Right ventricle myocardium inferior (tissue), 1 donor: ENCODE measurements at places on chromosomes 5 and 9. TPM values are rescaled to one million over a fixed set of nuclear protein-coding genes. Genes with fewer than 3 reads are reported as not detected.

GRCh38 chr5:36494841-36495601 lies 111.4 kb upstream of the SLC1A3 start:
- DNase-seq, result no peak

GRCh38 chr9:21995666-21996398 lies 1.2 kb downstream of the CDKN2B-AS1 start:
- DNase-seq, result peak; percentile 74

The PTPRD gene
- 13.3 TPM for total RNA-seq

The SLC25A2 gene
- not detected for total RNA-seq

GRCh38 chr9:119181561-119181960 lies 187.7 kb downstream of the BRINP1 start:
- no peak for DNase-seq

The NDUFS4 gene
- total RNA-seq, result 224 TPM

- DNase-seq, result no peak
Observed at GRCh38 chr9:17057729-17058128, 77.1 kb upstream of the CNTLN start.

DNA sequence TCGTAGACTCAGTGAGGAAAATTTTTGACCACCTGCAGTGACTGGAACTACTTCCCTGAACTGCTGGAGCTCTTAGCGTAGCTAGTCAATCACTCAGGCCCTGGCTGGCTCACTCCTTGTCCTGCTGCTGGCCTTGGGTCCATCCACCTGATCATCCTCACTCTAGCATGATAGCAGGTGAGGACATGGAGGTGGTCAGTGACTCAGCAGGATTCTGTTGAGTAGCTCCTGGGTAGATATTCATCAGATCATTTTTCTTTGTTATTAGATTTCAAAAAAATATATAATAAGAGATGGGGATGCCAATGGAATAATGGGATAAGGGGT lies 25.0 kb upstream of the SEMA4D start:
- no peak for DNase-seq

- peak; percentile 53 for DNase-seq
Observed at GRCh38 chr5:392431-392988, 50.5 kb upstream of the EXOC3 start.

The OR1J2 gene
- total RNA-seq, result not detected

The WDR38 gene
- not detected for total RNA-seq

DNA sequence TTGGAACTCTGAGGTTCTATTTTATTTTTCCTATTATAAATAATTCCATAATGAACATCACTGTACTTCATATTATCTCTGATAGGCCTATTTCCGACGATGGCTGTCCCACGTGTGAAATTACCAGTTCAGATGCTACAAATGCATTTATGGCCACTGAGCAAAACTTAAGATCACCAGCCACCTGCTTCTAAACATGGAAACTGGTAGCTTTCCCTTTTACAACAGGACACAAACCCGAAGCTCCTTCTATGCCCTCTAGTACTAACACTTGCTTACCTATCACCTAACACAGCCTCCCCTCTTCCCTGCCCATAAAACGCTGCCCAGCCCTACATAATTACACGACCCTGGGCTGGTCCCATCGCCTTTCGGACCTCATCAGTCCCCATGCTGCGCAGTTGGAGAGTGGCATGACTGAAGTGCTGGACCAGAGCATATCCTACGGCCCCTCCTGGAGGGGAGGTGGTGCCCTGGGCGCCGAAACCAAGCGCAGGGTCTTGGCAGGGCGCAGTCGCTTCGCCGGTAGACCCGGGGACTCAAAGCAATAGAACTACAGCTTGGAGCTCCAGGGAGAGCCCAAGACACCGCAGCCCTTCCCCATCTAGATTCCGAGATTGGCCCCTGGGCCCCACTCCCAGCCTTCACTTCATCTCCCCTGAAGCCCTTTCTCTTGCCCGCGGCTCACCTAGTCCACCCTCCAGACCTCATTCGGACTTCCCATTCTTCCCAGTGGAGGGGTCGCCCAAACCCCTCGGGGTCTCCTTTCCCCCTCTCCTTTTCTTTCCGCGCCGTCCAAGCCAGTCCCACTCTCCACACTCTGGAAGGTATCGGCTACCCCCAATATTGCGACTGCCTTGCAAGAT lies 1.0 kb upstream of the SAP30L start:
- no peak for DNase-seq

DNA sequence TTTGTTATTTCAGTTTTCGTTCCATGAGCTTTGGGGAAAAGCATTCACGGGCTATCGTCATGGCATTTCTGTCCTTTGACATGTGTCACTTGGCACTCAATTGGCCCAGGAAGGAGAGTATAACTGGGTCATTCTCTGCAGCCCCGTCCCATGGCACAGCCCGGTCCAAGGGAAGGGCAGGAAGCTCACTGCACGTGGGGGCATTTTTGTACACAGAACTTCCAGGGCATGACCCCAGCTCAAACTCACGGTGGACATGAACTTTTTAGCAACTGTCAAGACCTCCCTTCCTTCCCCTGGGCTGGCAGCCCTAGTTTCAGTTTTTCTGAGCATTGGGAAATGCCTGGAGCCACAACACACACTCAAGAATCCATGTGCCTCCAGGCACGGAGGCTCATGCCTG lies 161.6 kb upstream of the PANK3 start:
- DNase-seq, result no peak

The SH2D3C gene
- 21.3 TPM for total RNA-seq

The CCNO gene
- total RNA-seq, result not detected

DNA sequence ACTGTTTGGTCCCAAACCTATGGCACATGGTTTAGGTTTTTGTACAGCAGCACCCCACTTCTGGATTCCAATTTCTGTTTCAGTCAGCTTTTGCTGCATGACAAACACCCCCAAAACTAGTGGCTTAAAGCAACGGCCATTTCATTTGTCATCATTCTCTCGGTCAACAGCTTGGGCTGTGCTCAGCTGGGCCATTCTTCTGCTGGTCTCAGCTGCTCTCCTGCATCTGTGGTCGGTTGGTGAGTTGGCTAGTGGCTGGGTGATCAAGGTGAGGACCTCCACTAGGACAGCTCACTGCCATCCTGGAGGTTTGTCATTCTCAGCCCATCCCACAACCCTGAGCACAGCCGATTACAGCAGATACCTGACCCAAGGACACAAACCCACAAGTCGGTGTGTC lies 24.8 kb upstream of the PPP1R26 start:
- no peak for DNase-seq

GRCh38 chr5:10745133-10745532 lies 15.9 kb downstream of the DAP start:
- no peak for DNase-seq
